ENCODE measurements at places on chromosomes 2 and 18. TPM values are rescaled to one million over a fixed set of nuclear protein-coding genes. Genes with fewer than 3 reads are reported as not detected.

GRCh38 chr2:181977661-181978350 lies 7.8 kb upstream of the PPP1R1C start:
- no peak for DNase-seq

DNA sequence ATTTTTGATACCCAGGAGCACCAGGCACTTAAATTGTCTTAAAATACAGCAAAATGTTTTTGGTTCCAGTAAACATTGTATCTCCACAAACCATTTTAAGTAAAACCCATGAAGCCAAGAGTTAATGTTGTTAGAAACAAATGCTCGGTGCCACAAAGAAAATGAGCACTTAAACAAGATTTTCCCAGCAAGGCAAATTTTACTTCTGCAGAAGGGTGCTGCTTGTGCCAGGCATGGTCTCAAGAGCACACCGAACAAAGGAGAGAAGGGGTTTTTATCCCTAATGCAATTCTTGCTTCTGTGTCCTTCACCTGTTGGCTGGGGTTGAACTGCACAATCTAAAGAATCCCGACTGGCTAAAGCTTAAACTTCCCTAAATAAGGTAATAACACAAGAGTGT lies 286.7 kb downstream of the ADCYAP1 start:
- DNase-seq: no peak

- DNase-seq: no peak
Observed at GRCh38 chr2:71060211-71060610, 8.2 kb upstream of the NAGK start.

DNA sequence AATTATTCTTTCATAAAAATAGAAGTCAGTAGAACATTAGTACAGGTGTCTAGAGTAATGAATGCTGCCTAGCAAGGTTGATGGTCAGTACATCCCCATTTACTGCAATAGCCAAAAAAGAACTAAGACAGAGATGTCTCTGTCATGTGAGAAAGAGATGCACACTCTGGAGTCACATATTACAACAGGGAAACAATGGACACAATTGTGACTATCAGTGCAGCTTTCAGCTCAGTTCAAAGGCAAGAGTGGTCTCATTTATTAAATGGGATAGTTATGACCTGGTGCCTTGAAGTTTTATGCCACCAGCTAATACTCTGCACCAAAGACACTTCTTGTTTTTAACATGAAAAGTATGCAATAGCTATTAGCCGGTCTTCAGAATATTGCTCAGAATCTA lies 194.9 kb upstream of the CHAC2 start:
- DNase-seq: no peak

- DNase-seq: no peak
Observed at GRCh38 chr18:75538727-75539126, 111.2 kb upstream of the SMIM21 start.

DNA sequence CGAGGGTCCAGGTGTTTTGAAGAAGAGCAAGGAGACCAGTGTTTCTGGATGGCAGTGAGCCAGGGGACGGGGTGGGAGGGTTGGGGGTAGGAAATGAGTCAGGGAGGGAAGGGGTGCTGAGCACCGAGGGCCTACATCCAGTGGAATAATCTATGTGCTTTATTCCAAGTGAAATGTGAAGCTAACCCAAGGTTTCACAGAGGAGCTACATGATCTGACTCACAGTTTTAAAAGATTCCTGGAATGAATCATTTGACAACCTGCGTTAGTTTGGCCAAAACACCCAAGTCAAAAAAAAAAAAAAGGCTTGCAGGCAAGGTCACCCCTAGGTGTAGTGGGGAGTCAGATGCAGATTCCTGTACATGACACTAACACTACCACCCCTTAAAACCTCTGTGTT lies 419.7 kb upstream of the MEX3C start:
- no peak for DNase-seq

The TCF23 gene
- 0.20 TPM for total RNA-seq

DNA sequence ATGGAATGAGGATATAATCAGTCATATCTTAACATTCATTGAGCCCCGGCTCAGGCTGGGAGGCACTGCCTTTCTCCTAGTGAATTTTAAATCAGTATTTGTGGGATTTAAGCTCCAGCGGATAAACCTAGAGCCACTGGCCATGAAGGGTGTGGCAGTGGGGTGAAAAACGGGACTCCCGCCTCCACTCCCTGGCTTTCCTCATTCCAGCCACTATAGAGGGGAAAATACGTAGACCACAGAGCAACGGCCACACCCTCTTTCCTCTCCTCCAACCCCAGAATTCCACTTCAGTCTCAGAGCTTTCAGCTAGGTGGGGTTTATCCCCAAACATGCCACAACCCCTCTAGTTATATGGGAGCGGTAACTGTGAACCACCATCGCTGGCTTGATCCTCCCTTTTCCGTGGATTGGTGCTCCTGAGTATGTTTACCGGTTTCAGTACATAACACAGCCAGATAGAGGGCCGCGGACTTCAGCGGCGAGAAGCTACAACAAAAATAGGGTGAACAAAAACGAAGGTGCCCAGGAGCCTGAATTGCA lies 70.6 kb upstream of the ITGB6 start:
- DNase-seq: peak; percentile 76

DNA sequence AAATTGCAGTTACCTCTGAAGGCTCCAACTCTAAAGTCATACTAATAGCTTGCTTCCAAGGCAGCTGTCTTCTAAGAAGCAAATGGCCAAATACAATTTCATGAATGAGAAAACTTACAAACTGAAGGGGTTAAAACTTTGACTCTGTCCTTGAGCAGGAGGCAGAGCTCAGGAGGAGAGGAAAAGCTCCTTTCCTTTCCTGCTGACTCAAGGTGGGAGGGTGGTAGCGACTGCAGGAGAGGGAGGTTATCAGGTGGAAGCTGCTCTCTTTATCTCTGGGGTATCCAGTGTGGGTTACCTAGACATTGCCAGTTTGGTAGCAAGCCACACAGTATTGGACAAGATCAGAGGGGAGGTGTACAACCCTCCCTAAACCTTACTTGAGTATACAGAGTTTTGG lies 2.7 kb upstream of the EFEMP1 start:
- DNase-seq: no peak

DNA sequence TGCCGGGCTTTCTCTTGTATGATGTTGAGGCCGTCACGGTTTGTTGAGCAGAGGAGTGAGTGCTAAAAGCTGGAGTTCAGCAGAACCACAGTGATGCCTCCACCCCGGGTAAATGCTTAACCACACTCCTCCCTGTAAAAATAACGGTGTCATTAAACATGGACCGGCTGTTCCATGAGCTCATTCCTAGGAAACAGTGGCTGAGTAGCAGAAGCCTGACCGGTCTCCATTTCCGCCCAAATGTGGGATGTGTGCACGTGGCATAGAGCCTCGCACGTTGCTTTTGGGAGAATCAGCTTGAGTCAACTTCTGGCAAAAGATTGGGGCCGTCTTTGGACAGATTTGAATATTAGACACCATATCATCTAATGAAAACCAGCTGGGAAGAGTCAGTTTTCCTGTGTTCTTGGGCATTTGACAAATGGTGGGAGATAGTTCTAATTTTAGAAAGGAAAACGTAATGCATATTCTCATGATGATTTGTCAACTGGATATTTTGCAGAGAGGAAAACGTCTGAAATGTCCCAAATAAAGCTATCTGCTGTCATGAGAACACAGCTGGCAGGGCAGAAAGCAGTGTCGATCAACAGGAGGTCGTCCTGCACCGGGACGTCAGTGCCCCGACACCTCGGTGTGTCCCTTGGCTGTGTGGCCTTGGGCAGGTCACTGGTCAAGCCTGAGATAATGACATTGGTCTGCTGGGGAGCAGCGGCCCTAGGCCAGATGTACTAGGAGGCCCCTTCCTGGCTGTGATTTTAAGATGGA lies 42.4 kb downstream of the LRRFIP1 start:
- DNase-seq: peak; percentile 99

- DNase-seq: no peak
Observed at GRCh38 chr18:79382681-79383387, 12.9 kb upstream of the NFATC1 start.

DNA sequence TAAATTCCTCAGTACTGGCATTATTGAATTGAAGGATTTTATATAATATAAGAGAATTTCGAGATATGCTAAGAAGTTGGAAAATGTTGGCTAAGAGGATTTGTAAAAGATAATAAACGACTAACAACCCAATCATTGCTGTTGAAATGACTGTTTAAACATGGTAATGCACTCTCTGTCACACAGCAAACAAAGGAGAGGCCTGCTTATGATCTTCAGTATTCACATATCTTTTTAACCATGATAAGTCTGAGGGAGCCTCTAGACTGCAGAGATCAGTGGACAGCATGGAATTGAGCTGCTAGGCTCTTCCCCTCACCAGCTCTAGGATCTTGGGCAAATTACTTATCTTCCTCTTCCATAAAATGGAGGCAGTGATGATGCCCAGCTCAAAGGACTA lies 2.7 kb downstream of the KCTD18 start:
- DNase-seq: no peak

The MZT2B gene
- 59.7 TPM for total RNA-seq

- DNase-seq: no peak
Observed at GRCh38 chr18:57275111-57275510, 77.2 kb upstream of the ST8SIA3 start.

- no peak for DNase-seq
Observed at GRCh38 chr18:46541626-46542189, 115.3 kb downstream of the LOXHD1 start.

The EIPR1 gene
- 14.2 TPM for total RNA-seq

The CAPN14 gene
- total RNA-seq: 0.49 TPM

The TUBA3E gene
- total RNA-seq: not detected

- no peak for DNase-seq
Observed at GRCh38 chr2:197145471-197146056, 165.0 kb downstream of the ANKRD44 start.

- no peak for DNase-seq
Observed at GRCh38 chr2:214837466-214837865, 28.0 kb upstream of the BARD1 start.
